ENCODE measurements at places on chromosomes 5 and 9. TPM values are rescaled to one million over a fixed set of nuclear protein-coding genes. Genes with fewer than 3 reads are reported as not detected.

The FBXO4 gene
- 14.4 TPM for total RNA-seq

The IFNA13 gene
- total RNA-seq = not detected

The GDF9 gene
- 0.52 TPM for total RNA-seq

- DNase-seq = no peak
These were observed 17.6 kb downstream of the PDGFRB start for GRCh38 chr5:150137997-150138396.

DNA sequence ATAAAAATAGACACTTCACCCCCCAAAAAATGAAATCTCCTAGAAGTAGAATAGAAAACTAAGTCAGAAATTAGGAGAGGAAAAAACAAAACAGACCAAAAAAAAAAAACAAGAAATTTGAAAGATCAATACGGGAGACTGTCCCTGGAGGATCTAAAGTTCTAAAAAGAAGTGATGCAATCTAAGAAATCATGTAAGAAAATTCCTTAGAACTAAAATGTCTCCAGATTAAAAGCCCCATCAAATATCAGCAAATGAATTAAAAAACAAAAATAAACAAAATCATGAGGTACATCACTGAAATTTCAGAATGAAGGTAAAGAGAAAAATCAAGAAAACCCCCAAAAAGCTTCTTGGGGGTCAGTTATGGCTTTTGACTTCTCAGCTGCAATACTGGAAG lies 13.5 kb downstream of the FNIP1 start:
- no peak for DNase-seq

GRCh38 chr5:36875051-36875789 lies 1.3 kb upstream of the NIPBL start:
- DNase-seq = peak; percentile 56

The MYORG gene
- total RNA-seq = 8.8 TPM

- DNase-seq = no peak
These were observed 5.0 kb upstream of the SNAPC3 start for GRCh38 chr9:15417626-15418025.

The PCDHGA4 gene
- total RNA-seq = not detected

- DNase-seq = peak; percentile 58
These were observed 79.8 kb downstream of the RICTOR start for GRCh38 chr5:38994324-38994927.

DNA sequence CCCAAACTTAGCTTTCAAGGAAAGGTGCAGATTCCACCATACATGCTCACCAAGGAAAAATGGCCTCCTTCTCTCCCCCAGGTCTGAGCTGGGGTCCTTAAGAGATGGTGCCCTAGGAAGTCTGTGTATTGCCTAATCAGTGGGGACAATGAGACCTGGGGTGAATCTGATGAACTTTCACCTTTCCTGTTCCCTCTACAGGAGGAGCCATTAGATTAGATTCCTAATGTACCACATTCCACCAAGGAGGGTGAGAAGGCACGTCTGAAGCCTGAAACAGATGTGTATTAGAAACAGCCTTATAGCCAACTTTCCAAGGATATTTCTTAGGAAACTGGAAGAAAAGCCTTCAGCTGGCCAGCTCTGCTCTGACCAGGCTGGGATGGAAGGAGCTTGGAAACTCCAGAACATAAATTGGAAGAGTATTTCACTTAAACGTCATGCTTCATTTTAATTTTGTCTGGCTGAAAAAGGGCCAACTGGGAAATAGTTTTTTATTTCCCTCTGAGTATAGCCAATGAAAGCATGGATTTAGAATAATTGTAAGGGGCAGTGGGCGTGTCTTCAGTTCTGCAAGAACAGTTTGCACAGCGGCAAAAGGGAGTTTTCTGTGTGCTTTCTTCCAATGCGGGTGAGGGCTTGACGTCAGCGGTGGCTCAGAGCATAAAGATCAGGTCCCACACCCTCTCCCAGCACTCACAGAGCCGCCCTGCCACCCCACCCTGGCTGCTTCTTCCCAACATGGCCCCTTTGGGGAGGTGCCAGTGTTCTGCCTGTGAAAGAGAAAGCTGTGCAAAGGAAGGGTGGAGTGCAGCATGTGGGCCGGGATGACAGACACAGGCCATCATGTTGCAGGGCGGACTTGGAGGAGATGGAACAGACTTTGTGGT lies 210.9 kb downstream of the ESM1 start:
- no peak for DNase-seq

The SEMA5A gene
- total RNA-seq = not detected

DNA sequence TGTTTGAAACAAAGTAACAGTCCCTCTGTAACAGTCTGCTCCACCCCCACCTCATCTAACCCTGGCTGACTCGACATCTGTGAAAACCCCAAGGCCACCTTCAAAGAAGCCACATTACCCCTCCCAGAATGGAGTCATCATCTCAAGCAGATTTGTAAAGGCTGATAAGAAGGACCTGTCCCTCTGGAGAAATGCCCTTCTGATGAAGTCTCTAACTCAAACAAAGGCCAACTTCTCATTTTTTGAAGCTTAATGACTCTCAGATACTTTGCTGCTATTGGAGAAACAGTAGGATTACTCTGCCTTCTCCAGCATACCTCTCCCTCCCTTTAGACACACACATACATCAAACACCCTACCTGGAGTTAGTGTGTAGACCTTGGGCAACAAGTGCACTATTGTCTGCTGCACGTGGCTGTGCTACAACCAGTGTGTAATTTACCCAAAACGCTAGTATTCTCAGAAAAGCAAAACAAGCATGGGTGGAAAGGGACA lies 5.3 kb upstream of the SUSD1 start:
- DNase-seq = peak; percentile 80

DNA sequence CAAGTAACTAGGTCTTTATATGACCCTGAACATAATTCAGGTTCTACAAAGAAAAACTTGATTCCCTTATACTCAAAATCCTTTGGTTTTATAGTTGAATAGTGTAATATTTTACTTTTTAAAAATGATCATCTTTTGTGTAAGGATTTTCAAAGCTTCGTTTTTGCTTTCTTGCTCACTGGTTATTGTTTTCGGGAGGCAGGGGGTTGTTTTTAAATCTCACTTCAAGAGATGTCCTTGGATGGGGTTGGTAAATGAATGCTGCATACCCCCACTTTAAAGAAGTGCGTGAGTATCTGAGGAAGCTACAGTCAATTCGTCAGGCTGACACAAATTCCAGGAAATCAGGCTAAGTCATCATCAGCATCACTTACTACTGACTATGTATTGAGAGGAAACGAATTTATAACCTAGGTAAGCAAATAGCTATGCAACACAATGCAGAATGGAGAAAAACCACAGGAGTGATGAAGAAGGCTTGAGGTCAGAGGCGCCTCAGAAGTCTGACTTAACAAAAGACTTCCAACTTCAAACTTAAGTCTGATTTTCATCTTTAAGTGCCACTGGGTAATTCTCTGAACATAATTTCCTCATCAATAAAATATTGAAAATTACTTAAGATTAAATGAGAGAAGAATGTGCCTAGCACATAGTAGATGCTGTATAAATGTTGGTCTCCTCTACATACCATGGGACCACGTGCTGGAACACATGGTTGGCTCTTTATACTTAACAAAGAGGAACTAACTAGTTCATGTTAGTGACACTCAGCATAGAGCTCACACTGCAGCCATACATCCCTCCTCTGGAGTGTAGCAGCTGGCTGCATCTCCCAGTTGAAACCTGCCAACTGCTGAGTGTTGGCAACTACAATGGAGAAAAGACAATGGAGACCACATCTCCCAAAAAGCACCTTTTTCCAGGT lies 106.0 kb upstream of the KIF2A start:
- DNase-seq = no peak

GRCh38 chr9:91897201-91897600 lies 52.8 kb downstream of the ROR2 start:
- no peak for DNase-seq

The PDE8B gene
- not detected for total RNA-seq

- DNase-seq = no peak
These were observed 445.0 kb upstream of the TRPC7 start for GRCh38 chr5:136810261-136810801.

DNA sequence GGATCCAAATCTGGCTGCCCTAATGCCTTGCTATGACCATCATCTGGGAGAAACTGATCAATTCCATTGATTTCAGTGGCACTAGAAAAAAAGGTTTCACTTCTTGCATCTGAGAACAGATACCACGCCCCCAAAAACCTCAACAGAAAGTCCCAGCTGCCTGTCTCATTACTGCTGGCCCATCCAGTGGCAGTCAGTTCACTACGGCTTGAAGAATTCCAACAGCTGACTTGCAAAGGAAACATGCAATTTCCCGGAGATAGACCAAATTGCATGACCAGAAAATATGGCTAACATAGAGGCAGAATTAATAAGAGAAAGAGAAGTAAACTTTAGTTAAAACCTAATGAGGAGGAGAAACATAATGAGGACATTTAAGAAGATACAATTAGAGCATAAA lies 48.6 kb downstream of the UGCG start:
- peak; percentile 41 for DNase-seq

GRCh38 chr5:156387391-156387790 lies 60.4 kb downstream of the SGCD start:
- no peak for DNase-seq

DNA sequence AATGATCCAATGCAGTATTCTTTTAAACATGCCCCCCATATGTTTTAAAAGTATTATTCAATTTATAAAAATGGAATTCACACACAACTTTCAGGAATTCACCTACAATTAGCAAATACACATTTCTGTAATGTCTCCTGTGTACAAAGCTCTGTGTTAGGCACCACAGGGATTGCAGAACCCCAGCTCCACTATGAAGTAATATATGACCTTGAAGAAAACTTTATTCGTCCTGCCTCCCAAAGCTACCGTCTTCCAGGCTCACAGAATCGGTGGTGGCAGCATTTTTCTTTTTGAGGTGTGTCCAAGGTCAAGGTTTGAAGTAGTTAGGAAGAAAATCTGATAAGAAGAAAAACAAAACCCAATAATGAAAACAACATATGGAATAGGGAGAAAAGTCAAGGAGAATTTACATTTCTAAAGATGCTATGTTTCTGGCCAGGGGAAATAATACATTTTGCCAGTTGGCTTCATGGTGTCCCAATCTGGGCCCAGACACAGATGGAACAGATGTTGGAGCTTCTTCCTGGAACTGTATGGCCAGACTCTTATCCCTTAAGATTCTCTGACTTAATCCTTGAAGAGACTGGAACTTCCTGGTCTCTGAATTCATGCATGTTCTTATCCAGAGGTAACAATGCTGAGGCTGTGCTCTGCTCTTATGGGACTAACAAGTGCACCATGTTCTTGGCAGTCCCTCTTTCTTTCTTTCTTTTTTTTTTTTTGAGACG lies 22.0 kb upstream of the LVRN start:
- DNase-seq = no peak

GRCh38 chr5:83548581-83548980 lies 77.0 kb downstream of the VCAN start:
- DNase-seq = no peak

- DNase-seq = no peak
These were observed 212.3 kb downstream of the TRIM36 start for GRCh38 chr5:114957384-114957783.

DNA sequence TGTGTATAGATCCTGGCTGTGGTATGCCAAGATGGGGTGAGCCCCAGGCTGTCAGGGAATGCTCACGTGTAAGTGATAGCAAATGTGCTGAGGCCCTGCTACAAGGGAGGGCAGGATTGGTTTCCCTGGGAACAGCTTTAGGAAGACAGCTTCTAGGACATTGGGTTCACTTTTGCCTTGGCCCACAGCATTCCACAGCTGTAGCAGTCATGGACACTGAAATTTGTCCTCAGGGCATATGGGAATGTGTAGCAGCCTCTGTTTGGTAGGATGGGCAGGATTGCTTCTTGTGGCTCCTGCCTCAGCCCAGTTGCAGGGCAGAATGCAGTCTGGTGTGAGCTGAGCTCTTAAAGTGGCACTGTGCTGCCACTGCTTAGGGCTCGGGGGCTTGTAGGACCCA lies 1061.7 kb upstream of the WWC1 start:
- no peak for DNase-seq

GRCh38 chr9:130997925-130998596 lies 10.9 kb upstream of the LAMC3 start:
- DNase-seq = peak; percentile 66

DNA sequence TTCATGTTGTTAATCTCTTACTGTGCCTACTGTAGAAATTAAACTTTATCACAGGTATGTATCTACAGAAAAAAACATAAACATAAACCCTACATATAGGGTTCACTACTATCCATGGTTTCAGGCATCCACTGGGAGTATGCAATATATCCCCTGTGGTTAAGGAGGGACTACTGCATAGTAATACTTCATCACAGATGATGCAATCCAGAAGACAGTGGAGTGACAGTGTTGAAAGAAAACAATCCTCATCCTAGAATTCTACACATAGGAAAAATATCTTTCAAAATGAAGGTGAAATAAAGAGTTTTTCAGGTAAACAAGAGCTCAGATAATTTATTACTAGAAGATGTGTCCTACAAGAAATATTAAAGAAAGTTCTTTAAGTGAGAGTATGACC lies 105.9 kb downstream of the HOMER1 start:
- DNase-seq = no peak

GRCh38 chr5:157571357-157571827 lies 4.2 kb downstream of the ADAM19 start:
- DNase-seq = peak; percentile 68

- no peak for DNase-seq
These were observed 161.1 kb upstream of the TBCA start for GRCh38 chr5:77937015-77937908.

GRCh38 chr5:56717253-56717987 lies 97.9 kb upstream of the MAP3K1 start:
- DNase-seq = no peak

The TMEM250 gene
- 57.0 TPM for total RNA-seq

GRCh38 chr9:89037891-89038290 lies 46.6 kb downstream of the S1PR3 start:
- DNase-seq = no peak

- DNase-seq = no peak
These were observed 289.4 kb downstream of the EFNA5 start for GRCh38 chr5:107381189-107381856.

GRCh38 chr5:146185161-146185560 lies 2.7 kb upstream of the LARS1 start:
- DNase-seq = no peak

The N4BP3 gene
- total RNA-seq = 6.1 TPM

The OBP2B gene
- total RNA-seq = not detected

DNA sequence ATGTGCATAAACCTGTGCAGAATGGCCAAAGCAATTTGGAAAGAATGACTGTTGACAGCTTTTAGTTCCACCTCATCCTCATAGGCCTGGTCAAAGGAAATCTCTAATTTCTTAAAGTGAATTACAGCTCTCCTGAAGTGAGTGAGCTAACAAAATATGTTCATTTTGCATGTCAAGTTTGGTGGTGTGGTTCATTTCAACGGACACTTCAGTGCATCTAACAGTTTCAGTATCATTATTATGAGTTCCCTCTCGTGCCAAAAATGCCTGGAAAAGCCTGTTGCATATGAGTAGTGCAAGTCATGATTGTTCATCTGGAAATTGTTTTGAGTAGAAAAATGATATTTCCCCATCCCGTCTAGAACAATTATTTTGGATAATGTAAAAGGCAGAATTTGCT lies 53.2 kb upstream of the HMHB1 start:
- DNase-seq = no peak

The SVEP1 gene
- total RNA-seq = not detected

The ARHGEF39 gene
- total RNA-seq = 17.2 TPM

GRCh38 chr5:80760680-80761079 lies 105.9 kb upstream of the DHFR start:
- DNase-seq = no peak

All from activated CD8-positive, alpha-beta T cell treated with anti-CD3 and anti-CD28 coated beads, Interleukin-2, amount 10 ng/mL, durations not matched to agents 7 days and 5 days (primary cell).